D341Med (cell line): ENCODE measurements at places on chromosomes 7 and 10.

DNA sequence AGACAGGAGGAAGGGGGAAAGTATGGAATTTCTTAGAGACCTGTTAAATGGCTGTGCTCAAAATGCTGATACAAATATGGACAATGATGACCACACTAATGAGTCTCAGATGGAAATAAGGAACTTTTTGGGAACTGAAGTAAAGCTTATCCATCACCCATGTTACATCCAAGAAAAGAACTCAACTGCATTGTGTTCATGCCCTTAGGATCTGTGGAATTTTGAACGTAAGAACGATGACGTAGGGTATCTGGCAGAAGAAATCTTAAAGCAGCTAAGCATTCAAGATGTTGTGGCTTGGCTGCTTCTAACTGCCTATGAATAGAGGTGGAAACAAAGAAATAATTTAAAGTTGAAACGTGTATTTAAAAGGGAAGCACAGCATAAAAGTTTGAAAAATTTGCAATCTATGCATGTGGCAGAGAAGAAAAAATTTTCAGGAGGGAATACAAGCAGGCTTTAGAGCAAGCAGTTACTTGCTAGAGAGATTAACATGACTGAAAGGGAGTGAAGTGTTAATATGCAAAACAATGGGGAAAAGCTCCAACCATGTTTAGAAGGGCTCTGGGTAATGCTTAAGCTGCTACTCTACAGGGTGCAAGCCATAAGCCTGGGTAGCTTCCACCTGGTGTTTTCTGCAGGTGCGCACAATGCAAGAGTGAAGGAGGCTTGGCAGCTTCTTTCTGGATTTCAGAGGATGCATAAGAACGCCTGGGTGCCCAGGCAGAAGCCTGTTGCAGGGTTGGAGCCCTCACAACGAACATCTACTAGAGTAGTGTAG is 499.7 kb upstream of the SEMA3D start:
- no peak for DNase-seq

DNA sequence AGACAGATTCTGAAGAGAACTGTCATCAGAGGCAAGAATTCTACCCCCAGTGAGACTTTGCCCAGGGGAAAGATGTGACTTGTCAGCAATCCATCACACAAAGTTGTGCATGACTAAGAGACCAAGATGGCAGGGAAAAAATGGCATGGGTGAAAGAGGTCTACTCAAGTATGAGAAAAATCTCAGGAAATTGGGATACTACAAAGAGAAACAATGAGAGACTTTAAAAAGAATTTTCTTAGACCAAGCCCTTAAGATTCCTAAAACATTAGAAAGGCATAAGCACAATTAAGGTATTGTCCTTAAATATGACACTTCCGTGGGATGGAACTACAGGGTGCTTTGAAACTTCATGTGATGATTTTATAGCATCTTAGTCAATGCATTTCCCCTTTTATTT is 45.6 kb upstream of the PDE1C start:
- DNase-seq: no peak

GRCh38 chr10:8189458-8189857 is 135.0 kb downstream of the GATA3 start:
- no peak for DNase-seq

- no peak for DNase-seq
Measured at GRCh38 chr7:29864656-29865055, 58.3 kb downstream of the WIPF3 start.

DNA sequence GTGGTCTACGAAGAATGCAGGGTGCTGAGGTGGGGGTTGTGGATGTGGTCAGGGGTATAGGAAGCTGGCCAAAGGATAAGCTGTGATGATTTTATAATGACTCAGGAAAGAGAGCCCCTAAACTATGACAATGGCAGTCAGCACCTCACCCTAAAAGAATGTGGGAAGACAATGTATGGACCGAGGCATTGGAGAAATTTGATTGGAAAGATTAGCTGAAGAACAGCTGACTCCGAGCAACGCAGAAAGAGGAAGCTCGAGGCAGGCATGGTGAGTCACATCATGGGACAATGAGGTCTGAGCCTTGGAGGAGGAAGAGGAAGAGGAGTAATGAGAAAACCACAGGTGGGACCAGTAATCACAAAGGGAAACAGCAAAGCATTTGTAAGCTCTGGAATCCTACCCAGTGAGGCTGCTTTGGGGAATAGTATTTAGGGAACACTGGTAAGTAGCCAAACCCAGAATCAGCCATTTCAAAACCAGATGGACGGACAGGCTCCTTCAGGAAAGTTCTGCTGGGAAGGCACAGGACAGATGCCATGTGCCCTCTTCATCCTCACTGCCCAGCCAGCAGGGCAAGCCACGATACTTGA is 295.4 kb downstream of the PRPF18 start:
- DNase-seq: no peak

DNA sequence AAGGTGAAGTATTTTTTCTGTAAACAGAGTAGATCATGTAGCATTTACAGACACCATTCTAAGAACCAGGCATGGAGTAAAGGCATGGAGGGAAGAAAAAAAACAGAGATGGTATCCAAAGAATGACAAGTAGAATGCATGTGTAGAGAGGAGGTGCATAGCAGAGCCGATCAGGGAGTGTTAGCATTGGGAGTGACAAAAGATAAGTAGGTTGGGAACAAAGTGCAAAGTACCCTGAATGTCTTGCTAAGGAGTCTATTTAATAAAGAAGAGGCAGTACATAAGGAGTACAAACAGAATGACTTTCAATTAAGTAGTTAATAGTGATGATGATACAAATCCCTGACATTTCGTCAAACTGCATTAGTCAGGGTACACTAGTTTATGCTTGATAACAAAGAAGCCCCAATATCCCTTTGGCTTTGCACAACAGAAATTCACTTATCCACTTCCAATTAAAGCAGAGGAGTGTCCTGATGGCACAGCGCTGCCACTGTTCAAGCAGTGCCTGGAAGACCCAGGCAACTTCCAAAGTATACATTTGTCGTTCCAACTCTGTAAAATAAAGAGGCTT is 371.5 kb downstream of the TNS3 start:
- DNase-seq: no peak

GRCh38 chr7:44062903-44063295 is 2.5 kb downstream of the PGAM2 start:
- DNase-seq: peak; percentile 17

- peak; percentile 13 for DNase-seq
Measured at GRCh38 chr10:132829403-132829802, 43.5 kb upstream of the NKX6-2 start.

GRCh38 chr10:4217187-4217586 is 432.2 kb upstream of the KLF6 start:
- DNase-seq: no peak

DNA sequence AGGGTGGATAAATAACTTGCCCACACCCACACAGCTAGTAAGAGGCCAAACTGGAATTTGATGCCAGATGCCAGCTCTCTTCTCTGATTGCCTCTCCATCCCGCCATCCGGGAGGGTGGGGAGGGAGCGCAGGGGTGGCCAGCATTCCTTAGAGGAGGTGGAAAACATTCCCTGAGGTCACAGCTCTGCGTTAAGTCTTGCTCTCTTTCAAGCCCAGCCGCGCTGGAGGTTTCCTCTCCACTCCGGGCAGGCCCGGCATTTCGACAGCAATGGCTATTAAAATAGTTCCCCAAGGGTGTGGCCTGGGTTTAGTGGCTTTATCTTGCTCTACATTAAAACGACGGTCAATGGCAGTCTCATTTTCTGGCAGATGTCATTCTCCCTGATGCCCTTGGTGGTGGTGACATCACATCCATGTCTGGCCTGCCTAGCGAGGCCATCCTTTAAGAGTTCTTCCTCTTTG is 16.1 kb upstream of the C10orf71 start:
- no peak for DNase-seq

- no peak for DNase-seq
Measured at GRCh38 chr7:85196696-85197095, 9.8 kb upstream of the SEMA3D start.

DNA sequence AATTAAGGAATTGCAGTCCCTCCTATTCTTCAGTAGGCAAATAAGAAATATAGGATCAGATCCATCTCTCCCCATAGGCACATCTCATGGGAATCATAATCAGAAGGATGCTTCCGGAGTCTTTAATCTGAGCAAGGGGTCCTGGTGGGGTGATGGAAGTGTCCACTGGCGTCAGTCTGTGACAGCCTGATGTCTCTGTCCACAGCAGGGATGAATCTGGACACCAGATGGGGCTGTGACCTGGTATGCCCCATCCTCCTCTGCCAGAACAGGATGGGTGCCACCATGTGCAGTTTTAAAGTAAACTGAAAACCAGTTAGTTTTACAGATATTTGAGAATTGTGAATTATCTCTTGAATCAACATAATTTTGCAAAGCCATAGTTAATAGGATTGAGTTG is 148.7 kb downstream of the C1GALT1 start:
- no peak for DNase-seq

DNA sequence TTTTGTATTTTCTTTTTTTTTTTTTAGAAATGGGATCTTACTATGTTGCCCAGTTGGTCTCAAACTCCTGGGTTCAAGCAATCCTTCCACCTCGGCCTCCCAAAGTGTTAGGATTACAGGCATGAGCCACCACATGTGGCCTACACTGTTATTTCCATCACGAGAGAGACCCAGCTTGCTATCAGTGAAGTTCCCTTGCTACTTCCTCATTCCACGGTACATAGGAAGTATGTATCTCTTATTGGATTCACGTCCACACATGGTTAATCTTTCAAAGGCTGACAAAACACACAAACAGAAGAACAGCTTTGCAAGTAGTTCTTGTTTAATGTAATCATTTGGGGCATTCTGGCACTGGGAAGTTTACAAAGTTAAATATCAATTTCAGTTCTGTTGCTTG is 50.9 kb downstream of the DCLRE1A start:
- DNase-seq: no peak

GRCh38 chr7:134691546-134692343 is 45.1 kb downstream of the BPGM start:
- no peak for DNase-seq
